ENCODE measurements at places on chromosomes 6 and 20.

- no peak for DNase-seq
These were observed 129.7 kb downstream of the FIG4 start for GRCh38 chr6:109820706-109821350.

DNA sequence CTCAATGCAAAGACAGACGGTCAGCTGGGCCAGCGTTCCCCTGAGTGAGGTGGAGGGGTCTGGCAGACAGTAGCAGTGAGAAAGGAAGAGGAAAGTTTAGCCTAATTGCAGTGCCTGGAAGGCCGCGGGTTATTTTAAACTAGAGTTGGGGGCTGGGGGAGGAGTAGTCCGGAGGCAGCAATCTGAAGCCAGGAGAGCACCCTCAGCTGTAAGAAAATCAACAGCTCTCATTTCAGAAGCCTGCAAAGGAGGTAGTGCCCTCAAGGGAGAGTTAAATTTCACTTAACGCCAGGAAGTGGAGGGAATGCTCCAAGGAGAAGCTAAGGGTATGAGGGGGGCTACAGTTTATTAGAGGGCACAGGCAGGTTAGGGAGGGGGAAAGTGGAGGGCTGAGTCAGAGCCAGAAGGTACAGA lies 26.9 kb downstream of the RING1 start:
- no peak for DNase-seq

DNA sequence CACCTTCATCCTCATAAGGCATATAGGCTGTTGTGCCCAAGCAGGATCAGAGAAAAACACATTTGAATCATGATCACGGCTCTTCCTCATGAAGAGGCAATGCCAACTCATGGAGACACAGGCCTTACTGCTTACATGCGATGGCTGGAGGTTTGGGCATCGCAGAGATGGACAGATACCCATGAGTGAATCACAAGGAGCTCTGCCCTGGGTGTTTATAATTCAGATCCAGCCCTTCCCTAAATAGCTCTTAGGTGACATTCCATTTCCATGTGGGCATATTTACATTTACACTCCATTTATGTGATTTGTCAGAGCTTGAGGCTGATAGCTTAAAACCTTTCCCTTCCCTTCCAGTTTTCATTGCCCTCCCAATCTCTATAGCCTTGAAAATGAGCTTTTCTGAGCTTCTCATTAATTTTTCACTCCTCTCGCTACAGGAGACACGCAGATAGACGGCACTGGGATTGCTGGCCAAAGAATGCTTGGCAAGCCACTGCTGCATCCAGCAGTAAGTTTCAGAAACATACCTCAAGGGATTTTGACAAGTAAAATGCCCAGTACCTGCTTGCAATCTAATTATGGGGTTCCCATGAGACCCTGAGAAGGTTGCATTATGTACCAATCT lies 249.1 kb downstream of the TBC1D7 start:
- no peak for DNase-seq

DNA sequence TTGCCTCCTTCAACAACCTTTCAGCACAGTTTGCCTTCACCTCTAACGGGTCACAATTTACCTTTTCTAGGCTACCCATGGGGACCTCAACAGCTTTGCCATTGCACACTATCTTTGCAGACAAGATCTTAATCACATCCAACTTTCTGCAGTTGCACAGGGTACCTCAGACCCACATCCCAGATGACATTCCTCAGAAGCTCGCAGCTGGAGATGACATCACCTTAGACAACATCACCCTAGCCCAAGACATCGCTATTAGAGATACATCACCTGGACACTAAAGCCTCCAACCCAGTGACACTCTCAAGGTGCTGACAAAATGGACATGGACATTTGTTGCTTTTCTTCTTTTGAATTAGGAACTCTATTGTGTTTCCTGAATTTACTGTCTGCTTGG lies 38.6 kb upstream of the RPP40 start:
- DNase-seq, result no peak

GRCh38 chr6:128290221-128290620 lies 230.2 kb downstream of the PTPRK start:
- DNase-seq, result no peak

DNA sequence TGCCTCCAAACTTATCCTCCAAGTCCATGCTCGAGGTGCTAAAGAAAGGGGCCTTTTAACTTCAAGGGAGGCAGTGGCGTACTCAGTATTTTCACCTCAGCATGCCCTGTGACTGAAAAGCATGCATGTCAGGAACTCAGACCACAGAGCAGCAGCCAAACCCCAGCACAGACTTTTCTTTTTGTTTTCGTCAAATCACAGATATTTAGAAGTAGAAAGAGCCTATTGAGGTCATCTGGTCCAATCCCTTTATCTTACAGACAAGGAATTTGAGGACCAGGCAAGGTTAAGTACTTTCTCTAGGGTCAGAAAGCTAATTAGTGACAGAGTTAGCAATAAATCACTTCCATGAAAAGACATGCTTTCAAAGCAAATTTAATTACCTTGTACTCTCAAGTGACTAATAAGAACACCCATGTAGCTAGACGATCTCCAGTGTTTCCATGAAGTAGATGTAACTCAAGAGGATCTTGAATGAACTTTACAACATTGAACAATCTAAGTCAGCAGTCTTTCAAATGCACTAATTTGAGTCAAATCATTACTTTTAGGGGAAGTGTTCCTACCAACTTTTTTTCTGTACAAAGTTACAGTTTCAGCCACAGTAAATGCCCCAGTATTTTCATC lies 35.9 kb downstream of the MOXD1 start:
- peak; percentile 68 for DNase-seq
